ENCODE measurements at places on chromosomes 7 and 10.

DNA sequence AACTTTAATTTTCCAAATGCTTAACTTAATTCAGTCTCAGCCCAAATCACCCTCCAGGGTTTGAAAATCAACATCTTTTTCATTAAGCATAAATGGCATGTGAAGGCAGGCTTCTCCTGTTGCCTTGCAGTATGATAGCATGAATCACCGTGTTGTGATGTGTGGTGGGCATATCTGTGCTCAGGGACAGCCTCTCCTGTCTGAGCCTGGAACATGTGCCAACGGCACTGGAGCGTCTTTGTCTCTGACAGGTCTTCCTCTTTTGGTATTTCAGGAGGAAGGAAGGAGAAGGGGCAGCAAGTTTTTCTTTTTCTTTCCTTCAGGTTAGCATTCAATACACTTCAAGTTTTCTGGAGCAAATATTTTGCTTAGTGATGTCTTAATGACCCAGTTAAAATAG is 57.6 kb downstream of the LRGUK start:
- no peak for DNase-seq

DNA sequence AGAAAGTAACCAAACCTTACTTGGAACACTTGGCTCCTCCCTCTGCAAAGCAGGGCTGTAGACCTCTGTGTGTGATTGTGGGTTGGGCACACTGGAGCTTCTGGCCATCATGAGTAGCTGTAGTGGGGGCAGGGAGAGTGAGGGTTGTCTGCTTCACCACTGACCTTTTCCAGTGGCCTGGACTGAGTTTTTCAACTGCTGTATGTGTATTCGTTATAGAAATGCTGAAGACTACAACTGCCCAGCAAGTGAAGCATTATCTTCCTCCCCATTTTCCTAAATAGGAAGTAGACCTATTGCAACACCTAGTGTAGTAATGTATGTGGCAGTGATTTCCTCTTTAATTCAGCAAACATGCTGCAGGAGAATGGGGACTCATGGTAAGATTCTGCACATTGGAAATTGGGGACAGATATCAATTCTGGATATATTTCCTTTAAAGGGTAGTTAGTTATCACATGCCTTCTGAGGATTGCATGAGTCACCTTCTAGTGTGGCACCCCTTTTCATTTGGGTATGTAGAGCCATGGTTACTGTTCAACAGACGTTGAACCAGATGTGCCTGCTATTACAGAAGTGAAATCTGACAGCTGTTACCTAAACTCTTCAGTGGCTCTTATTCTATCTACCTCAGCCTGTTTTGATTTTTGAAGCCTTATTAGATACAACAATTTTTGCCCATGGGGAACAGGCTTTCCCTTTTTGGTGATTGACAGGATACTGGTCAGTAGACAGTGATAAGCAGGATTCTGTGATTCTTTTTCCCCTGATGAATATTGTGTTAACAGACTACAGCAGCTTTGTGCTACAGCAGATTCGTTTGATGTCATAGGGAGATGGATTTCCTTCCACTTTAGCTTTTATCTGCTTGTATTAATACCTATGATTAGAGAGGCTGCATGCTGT is 130.9 kb downstream of the SND1 start:
- no peak for DNase-seq

GRCh38 chr10:129516846-129517679 is 50.0 kb downstream of the MGMT start:
- DNase-seq: no peak

GRCh38 chr7:16026253-16027020 is 340.0 kb upstream of the MEOX2 start:
- DNase-seq: no peak

DNA sequence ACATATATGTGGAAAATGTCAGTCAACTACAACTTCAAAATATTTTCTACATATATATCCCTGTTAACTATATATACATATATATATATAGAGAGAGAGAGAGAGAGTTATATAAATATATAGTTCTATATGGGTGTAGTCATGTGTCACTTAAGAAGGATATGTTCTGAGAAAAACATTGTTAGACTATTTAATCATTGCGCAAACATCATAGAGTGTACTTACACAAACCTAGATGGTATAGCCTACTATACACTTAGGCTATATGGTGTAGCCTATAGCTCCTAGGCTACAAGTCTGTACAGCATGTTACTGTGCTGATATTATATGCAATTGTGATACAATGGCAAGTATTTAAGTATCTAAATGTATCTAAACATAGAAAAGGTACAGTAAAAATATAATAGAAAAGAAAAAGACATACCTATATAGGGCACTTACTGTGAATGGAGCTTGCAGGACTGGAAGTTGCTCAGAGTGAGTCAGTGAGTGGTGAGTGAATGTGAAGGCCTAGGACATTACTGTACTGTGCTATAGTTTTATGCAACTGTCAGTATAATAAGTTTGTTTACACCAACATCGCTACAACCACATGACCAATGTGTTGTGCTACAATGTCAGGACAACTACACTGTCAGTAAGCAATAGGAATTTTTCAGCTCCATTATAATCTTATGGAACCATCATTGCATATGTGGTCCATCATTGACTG is 18.0 kb upstream of the FGL2 start:
- no peak for DNase-seq

GRCh38 chr7:75729851-75730274 is 8.9 kb downstream of the HIP1 start:
- DNase-seq: no peak

- DNase-seq: no peak
Measured at GRCh38 chr7:96221888-96222287, 100.0 kb downstream of the SLC25A13 start.

- DNase-seq: no peak
Measured at GRCh38 chr7:57381581-57381980, 68.4 kb upstream of the ZNF716 start.

GRCh38 chr10:87598700-87599099 is 61.0 kb upstream of the PAPSS2 start:
- no peak for DNase-seq

- no peak for DNase-seq
Measured at GRCh38 chr7:98872328-98872924, 2.6 kb upstream of the TMEM130 start.

DNA sequence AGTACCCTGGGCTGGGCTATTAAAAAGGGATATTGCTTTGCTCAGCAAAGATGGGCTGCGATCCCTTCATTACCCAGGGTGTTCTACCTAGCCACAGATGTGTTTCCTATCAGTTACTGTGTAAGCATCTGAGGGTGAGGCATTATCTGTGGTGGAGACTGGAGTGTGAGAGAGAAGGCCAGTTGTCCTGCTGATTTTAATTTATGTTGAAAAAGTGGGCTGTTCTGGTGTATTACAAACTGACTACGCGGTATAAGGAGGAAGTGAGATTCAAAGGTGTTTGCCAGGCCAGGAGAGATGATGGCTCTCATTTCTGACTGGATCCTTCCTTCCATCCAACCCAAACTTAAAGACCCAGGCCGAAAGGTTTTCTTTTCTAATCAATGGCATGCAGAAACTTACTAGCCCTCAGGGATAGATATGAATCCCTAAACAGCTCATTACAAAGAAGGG is 7.6 kb downstream of the TCF7L2 start:
- DNase-seq: no peak

GRCh38 chr7:49703881-49704280 is 69.6 kb upstream of the VWC2 start:
- no peak for DNase-seq

GRCh38 chr10:74733612-74734011 is 92.8 kb upstream of the KAT6B start:
- no peak for DNase-seq

DNA sequence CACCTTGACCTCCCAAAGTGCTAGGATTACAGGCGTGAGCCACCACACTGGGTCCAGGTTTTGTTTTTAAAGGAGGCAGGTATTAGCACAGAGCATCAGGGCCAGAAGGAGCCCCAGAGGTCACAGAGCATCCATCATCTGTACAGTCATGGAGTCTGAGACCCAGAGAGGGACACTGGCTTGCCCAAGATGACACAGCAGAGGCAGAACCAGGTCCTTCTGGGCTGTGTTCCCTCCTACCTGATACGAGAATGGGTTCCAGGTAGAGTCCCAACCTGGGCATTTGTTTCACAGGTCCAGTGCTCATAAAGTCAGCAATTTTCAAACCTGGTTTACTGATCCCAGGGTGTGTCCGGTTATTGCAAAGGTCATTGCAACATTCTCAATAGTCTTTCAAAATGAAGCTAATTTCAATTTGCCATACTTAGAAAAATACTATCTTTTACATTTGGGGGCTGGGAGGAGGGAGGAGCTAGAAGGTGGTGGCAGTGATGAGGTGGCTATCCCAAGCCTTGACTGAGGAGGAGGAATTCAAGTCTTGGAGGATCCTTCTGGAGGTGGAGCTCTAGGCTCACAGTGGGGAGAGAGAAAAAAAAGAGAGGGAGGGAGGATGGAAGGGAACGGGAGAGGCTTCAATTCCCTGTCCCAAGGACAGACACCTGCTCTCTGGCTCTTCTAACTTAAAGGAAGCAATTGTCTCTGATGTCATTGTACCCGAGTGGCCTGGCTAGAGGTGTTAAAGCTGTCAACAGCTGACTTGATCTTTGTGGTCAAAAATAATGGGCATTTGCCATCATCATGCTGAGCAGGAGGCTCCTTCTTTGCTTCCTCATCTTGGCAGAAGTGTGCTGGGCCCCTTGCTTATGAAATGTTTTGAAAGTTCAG is 8.1 kb downstream of the MXI1 start:
- DNase-seq: no peak

DNA sequence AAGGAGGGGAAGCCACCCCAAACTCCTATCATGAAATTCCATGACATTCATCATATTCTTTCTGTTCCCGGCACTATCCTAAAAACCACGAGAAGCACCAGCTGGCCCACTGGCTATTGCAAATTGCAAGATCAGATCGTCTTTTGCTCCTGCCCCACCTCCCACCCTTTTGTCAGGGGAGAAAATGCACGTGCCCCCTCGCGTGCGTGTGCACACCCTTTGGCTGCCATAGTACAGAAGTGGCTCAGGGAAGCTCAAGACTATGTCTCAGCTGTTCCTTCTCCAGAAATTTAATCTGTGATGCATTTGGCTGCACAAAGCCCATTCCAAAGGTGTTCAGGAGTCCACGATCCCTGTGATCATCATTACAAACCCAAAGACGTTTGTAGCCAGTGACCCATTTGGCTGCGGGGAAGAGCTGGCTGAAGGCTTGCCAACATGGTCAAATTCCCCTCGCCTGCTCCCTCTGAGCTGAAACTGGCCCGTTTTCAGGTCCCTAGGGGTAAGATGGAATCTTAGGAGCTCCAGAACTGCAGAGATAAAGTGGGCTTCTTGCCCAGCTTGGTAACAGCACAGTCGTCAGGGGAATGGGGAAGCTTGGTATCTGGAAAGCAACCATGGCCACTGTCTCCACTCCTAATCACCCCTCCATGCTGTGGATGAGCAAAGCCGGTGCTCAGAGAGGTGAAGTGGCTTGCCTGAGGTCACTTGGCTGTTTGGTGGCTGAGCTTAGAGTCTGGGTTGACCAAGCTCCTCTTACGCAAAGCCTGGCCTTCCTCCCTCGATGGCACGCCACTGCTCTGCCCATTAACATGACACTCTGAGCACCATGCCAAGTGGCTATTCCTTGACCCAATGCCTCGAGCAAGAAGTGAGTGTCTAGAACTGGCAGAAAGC is 155.4 kb downstream of the NEURL1 start:
- DNase-seq: no peak

GRCh38 chr10:69709366-69709941 is 79.4 kb downstream of the FAM241B start:
- DNase-seq: no peak

- DNase-seq: no peak
Measured at GRCh38 chr10:101260764-101261481, 31.7 kb upstream of the LBX1 start.

DNA sequence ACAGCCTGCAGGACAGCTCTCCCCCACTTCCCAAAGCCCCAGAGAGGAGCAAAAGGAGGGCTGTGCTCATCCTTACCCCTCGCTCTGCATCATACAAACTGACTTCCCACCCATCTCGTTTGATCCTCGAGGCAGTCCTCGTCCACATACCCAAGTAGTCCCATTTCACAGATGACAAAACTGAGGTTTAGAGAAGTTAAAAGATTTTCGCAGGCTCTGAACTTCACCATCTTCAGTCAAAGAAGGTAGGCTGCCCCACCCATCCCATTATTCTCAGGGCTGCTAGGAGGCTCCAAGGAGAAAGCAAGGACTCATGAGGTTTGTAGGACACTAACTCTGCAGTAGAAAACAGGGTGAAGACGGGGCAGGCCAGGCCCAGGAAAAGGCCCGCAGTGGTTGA is 147.1 kb downstream of the SLIT1 start:
- no peak for DNase-seq

DNA sequence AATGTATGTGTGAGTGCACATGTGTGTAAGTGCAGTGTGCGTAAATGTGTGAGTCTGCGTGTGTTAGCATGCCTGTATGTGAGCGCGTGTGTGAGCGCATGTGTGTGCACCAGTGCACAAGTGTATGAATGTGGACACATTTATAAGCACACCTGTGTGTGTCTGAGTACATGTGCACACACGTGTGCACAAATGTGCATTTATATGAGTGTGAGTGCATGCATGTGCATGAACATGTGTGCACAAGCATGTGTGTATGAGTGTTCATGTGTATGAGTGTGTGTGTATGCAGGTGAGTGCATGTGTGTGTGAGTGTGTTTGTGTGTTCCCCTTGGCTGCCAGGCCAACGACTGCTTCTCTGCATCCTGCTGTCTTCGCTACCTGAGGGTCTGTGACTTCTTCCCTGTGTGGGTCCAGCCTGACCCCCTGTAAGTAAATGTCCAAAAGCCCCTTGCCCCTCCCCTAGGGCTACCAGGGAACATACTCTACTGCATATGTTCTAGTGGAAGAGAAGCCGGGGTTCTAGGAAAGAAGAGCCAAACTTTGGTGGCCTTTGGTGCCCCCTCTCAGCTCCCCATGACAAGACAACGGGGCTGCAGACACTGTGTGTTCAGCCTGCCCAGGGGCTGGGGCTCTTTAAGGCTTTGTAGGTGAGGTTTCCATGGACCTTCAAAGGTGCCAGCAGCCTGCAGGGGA is 17.0 kb downstream of the GOLGA7B start:
- DNase-seq: no peak

- DNase-seq: no peak
Measured at GRCh38 chr10:11326913-11327616, 284.4 kb downstream of the USP6NL start.

DNA sequence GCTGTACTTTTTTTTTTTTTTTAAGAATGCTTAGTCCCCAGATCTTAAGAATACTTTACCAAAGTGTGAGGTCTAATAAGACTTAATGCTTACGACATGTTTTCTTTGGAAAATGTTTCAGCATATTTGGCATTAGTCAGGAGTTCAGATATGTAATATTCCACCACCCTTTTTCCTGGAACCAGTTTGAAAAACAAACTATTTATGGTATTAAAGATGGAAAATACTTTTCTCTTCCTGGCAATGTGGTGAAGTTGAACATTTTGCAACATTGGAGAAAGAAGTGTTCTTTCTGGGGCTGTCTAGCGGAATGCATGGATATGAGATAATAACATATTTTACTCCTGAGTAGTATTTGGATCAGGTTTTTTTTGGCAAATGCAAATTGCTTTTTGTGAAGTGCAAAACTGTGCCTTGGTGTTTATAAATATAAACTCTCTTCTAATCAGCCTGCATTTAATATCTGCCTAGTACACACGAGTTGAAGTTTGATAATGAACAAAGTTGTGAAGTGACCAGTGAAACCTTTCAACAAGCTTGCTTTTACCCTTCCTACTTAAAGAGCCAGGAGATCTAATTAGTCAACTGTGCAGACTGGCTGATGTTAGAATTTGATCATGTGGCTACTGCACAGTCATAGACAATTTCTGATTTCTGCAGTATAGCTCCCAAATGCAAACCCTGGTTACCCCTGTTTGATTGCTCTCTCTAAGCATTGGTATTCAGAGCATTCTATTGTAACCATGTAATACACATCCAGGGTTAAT is 20.9 kb downstream of the MAP3K8 start:
- DNase-seq: peak; percentile 78

All from retinal pigment epithelial cell (primary cell).